ENCODE measurements at places on chromosomes 6 and 20.
A peak's percentile ranks its signal among the peaks of the same experiment; 100 is the strongest.

GRCh38 chr6:155066361-155066760, 71.2 kb downstream of the TIAM2 start:
- DNase-seq: no peak

DNA sequence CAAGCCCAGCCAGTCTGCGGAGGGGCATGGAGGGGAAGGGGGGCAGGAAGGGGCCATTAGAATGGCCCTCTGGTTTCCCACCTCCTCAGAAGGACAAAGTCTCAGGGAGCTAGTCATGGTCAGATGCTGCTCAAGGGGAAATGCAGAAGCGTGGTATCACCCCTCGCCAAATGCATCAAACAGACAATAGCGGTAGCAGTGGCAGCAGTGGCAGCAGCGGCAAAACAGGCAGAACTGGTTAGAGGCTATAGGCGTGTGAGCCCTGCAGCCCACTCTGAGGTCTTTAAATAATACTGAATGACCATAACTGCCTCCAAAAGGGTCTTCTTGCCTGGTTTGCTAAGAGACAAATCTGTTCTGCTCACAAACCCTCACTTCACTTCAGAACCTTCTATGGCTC, 186.7 kb downstream of the TFAP2C start:
- no peak for DNase-seq

- no peak for DNase-seq
These were observed 9.6 kb downstream of the RIPOR2 start for GRCh38 chr6:24926192-24926591.

- no peak for DNase-seq
These were observed 20.9 kb downstream of the EDN1 start for GRCh38 chr6:12311106-12311505.

DNA sequence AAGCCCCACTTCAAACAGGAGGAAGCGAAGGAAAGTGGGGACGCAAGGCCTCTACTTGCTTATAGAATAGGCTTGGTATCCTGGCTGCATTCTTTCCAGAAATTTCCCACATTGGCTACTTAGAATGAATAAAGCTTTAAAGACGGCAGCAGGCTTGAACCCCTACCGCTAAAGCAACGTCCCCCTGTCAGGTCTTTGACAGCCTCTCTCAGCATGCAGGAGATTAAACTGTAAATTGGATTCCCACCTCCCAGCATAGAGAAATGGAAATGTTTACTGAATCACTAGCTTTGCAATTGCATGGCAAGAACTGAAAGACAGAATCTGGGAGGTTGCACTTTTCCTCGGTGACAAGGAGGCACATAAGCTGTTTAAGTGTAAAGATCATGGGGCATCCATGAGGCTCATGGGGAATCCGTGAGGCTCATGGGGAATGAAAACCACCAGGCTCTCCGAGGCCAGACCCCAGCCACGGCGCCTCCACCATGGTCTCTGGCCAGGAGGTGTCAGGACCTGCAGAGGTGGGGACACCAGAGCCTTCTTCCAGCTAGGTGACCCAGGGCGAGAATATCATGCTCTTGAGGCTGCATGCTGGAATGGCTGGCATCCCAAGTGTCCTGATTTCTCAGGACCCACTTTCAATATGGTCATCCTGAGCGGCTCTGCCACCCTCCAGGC, 10.3 kb downstream of the LEMD2 start:
- DNase-seq: no peak

DNA sequence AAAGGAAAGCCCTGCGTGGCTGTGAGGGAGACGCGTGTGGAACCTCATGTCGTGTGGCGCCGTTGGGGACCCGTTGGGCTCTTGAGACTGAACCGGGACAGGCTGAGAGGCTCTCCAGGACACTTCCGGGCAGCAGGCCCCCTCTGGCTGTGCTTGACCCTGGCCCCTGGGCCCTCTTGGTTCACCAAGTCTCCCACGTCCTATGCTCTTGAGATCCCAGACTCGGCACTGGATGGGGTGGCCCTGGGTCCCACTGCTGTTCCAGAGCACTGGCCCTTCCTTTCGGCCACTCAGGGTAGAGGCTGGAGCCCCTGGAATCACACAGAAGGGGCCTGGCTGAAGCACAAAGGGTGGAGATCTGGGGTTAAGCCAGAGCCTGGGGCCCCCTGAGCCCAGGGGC, 30.4 kb downstream of the NTSR1 start:
- DNase-seq: no peak

GRCh38 chr6:44504301-44504791, 116.8 kb downstream of the CDC5L start:
- no peak for DNase-seq

GRCh38 chr6:11232770-11233626, 530 bp upstream of the NEDD9 start:
- DNase-seq: no peak

DNA sequence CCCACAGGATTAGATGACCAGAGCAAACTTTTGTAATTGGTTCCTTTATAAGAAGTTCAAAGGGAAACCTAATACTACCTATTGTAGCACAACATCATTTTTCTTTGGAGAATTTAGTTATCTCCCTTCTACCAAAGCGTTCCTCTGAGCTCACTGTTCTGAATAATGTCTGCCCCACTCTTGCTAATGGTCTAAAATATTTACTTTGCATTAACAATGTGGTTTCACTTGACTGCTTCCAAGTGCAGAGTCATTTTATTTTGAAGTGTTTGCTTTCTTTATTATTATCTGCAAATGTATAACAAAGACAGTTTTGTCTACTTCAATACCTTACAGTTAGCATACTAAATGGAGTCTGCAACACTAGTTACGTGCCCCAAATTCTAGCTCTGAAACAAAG, 15.0 kb downstream of the TRAPPC3L start:
- no peak for DNase-seq

DNA sequence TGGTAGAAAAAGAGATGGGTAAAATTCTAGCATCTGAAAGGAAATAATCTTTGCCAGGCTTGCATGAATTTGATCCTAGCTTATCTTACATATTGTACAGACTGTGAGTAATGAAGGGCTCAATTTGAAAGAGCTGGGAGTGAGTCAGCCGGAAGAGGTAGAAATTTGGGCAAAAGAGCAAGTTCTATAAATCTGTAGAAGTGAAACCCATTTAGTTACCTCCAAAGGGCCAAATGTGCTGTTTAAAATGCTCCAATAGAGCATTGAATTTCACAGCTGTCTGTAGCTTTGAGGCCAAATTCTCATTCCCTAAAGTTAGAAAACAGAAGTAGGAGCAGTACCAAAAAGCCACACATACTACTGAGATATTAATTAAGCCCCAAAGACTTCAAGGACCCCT, 466.1 kb downstream of the BTBD3 start:
- DNase-seq: no peak

DNA sequence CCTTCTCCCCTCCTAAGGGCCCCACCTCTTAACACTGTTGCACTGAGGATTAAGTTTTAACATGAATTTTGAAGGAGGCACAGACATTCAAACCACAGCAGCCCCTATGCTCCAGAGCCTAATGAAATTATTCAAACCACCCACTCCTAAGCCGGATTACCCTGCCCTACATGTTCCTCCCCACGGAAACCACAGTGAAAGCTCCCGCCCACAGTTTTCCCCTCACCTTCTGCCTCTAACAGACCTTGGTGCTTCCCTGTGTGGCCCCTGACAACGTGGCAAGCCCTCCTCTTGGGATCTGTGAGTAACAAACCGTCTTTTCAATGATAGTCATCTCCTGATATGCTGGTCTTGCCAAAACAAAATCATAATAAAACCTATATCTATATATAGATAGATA, 74.8 kb downstream of the RIN2 start:
- no peak for DNase-seq

GRCh38 chr20:57594092-57594951, 25.9 kb downstream of the ZBP1 start:
- peak; percentile 10 for DNase-seq

- no peak for DNase-seq
These were observed 28.1 kb downstream of the NRSN1 start for GRCh38 chr6:24154121-24154520.

DNA sequence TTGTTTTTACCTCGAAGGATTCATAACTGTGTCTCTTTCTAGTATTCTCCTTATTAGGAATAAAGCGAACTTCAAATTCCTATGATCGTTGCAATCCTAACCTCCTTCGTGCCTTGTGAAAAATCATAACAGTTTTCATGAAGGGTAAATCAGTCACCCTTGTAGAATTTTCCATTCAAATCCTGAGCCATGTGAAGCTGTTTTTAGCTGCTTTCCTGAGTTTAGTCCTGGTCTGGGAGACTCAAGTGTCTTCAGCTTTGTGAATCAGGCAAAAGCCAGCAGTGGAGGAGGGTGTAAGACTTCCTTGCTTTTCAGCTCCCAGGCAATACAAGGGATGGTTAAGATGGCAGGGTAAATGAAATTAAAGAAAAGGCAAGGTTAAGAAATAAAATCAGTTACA, 24.3 kb downstream of the GCNT2 start:
- DNase-seq: no peak

- DNase-seq: no peak
These were observed 193.5 kb downstream of the SLC24A3 start for GRCh38 chr20:19405958-19406357.

DNA sequence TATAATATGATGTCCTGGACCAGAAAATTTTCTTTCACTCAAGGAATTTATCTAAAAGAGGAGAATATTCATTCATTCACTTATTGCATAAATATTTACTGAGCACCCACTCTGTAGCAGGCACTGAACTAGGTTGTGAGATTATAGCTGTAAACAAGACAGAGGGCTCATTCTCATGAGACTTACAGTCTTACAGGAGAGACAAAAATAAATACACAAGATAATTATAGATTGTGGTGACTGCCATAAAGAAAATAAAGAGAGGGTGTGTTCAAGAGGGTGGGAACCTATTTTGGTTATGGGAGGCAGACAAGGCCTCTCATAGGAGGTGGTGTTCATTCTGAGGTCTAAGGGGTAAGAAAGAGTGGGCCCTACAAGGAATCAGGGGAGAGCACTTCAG, 109.9 kb upstream of the SUPT3H start:
- DNase-seq: no peak

GRCh38 chr6:122052346-122052900, 347.0 kb upstream of the HSF2 start:
- no peak for DNase-seq

DNA sequence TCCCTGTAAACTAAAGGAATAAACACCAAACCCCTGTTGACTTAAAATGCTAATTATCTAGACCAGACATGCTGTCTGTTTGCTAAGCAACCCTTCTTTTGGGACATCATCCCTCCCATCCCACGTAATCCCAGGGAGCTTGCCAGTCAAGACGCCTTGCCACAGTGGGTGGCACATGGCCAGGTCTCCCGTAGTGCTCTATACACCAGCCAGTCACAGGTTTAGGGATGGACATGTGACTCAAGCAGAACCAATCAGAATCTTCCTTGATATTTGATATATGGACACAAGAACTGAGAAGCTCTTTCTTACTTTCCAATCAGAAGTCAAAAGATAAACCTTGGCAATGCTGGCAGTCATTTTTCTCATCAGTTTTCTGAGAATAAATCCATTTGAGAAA, 60.0 kb downstream of the CNKSR3 start:
- no peak for DNase-seq

GRCh38 chr6:26254724-26255123, 110.3 kb upstream of the BTN3A2 start:
- DNase-seq: no peak

- DNase-seq: no peak
These were observed 121.4 kb upstream of the AFDN start for GRCh38 chr6:167705211-167705750.

GRCh38 chr6:112144145-112144926, 56.9 kb downstream of the FAM229B start:
- DNase-seq: no peak

- no peak for DNase-seq
These were observed 50.5 kb upstream of the PAK5 start for GRCh38 chr20:9889270-9889981.

DNA sequence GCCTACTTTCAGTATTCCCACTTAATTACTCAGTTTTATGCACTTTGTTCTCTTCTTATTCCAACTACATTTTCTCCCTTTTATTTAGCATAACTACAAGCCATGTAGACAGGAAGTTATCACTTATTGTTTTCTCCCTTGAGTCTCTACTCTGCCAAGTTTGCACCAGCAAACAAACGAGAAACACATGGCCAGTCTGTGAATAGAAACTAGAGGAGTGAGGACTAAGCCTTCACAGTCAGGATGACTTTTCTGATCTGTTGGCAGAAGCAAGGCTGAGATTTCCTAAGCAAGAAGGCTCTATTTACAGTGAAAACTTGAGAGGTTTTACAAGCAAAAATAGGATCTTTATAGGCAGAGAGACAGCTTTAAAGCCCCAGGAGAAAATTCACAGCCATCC, 69.8 kb upstream of the TINAG start:
- DNase-seq: no peak

DNA sequence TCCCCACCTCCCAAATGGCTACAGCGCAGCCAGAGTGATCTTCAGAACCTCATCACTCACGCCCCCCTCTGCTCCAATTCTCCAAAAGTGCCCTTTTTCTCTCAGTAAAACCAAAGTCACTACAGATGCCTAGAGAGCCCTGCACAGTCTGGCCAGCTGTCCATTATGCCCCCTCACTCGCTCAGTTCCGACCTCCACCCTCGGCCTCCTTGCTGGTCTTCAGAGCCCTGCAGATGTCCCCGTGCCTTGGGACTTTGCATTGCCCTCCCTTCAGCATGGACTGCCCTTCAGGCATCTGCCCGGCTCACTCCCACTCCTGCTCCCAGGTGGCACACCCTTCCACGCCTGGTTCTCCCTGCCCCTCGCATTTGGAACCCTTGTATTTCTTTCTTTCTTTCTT, 1.1 kb upstream of the RAET1E start:
- no peak for DNase-seq

GRCh38 chr6:154792761-154793160, 59.5 kb downstream of the SCAF8 start:
- DNase-seq: no peak

DNA sequence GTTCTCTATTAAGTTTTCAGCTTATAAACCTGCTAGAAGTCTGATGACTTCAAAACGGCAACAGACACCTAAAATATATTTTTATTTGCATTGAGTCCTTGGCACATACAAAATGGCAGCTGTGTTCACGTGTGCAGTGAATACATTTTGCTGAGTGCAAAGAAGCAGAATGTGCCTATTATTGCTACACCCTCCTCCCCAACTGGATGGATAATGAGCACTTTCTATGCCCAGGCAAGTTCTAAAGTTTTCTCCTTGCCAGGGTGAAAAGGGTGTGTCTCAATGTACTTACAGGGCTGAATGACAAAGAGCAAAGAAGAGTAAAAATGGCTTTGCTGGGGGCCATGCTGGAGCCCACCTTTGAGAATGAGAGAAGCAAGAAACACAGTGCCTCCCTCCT, 4.0 kb upstream of the FERMT1 start:
- DNase-seq: no peak
